Tibial nerve (tissue), 4 donors: ENCODE measurements at places on chromosomes 6 and 20. TPM values are rescaled to one million over a fixed set of nuclear protein-coding genes. Genes with fewer than 3 reads are reported as not detected.

Gene SYTL3
- 4.1 TPM for total RNA-seq

DNA sequence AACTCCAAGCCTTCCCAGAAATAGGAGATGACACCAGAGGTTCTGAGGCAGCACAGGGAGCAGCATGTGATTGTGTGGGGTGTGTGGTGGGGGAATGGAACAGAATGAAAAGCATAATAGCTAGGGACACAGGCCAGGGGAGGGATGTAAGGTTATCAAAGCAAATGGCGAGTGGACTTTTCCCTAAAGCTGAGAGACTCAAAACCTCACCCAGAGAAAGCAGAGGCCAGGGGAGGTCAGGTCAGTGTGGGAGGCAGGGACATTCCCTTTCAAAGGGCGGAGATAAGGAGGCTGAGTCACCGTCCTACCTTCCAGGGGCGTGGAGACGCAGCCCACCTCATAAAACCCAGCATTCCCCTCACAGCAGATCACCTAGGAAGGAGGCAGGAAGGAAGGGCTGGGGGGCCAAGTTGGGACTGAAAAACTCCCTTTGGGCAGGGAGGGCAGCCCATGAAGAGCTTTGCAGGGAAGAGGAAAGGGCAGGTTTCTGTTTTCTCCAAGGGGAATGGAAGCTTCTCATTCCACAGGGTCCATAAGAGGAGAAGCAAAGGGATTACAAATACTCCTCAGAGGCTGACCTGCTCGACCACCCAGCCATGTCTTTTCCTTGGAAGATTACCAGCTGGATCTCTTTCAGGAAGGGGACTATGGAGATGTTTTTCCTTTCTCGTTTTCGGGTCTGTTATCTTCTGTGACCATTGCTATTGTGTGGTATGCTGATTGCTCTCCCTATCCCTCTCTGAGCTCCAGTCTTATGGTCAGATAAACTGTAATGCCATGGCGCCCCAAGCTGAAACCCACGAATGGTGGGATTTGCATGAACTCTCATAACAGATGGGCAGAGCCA is 9.6 kb upstream of the LY6G5C start:
- no peak for DNase-seq

DNA sequence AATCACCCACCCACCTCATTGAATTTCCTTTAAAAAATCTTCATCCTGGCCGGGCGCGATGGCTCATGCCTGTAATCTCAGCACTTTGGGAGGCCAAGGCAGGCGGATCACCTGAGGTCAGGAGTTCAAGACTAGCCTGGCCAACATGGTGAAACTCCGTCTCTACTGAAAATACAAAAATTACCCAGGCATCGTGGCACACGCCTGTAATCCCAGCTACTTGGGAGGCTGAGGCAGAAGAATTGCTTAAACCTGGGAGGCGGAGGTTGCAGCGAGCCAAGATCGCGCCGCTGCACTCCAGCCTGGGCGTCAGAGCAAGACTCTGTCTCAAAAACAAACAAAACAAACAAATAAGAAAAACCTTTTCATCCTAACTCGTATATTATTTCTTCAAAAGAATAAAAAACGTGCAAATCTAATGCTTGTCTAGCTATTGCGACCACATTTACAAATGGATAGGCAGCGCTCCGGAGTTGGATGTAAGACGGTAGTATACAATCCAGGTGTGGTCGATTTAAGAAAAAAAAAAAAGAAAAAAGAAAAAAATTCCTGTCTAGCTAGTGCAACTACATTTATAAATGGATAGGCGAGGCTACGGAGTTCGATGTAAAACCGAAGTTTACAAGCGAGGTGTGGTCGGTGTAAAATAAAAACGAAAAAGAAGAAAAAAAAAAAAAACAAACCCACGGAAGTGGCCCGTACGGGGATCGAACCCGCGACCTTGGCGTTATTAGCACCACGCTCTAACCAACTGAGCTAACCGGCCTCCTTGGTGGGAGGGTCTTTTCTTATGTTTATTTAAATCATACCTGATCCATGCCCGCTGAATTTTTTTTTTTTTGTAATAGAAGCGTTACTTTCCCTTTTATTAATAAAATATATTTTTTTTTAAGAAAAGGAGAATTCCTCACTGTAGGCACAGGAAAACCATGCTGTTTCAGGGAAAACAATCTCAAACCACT is 70.7 kb upstream of the PRSS16 start:
- DNase-seq = peak; percentile 54

DNA sequence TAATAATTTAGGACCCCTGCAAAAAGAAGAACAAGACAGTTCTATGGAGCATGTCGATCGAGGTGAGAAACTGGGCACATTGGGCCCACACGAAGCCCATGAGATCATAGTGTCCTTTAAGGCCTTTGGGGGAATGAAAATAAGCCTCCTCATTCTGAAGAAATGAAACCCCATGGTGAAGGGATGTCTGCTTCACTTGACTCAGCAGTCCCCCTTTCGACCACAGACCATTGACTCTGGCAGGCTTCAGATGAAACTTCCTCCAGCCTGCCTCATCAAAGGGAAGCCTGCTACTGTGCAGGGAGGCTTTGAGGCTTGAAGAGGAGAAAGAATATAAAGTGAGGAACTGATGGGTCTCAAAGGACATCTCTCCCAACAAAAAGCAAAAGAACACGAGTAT is 144.2 kb upstream of the FBXL4 start:
- no peak for DNase-seq
